ENCODE measurements at places on chromosomes 2 and 18.

- no peak for DNase-seq
Observed at GRCh38 chr2:31505111-31505510, 75.6 kb downstream of the SRD5A2 start.

GRCh38 chr2:19900931-19901441, 797 bp downstream of the TTC32 start:
- DNase-seq = no peak

GRCh38 chr2:34724107-34724506, 1125.0 kb upstream of the FAM98A start:
- DNase-seq = no peak

DNA sequence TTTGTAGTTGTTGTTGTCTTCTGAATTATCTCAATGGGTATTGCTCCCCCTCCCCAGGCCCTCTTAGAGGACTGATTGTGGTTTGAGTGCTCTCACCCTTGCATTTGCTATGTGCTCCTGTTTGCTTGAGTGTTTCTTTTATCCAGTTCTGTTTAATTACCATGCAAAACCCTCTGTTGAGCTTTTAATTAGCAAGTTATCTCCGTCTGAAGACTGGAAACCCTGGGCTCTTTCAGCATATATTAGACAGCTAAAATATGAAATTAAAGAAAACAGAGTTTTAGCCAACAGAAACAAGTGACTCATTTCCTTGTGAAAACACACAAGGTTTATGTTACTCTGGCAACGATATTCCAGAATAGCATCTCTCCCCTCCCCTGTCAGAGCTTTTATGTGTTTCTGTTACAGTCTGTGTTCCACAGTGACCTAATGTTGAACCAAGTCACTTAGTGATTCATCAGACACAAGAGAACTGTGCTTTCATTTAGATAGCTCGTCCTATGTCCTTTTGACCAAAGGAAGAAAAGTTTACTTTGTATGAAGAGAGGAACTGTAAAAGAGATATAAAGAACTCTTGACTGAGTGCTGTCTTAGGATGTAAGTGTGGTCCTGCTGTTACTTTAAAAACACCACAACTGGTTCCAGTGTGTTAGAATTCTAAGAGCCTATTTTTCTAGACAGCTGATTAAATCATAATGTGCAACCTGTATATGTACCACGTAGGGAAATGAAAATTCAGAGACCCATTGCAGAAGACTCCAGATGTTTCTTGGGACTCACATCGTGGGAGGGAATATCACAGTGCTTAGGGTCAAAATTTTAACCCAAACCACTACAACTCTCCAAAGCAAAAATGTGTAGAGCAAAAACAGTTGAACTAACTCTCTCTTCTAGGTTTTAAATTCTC, 172.8 kb upstream of the RBMS1 start:
- no peak for DNase-seq

DNA sequence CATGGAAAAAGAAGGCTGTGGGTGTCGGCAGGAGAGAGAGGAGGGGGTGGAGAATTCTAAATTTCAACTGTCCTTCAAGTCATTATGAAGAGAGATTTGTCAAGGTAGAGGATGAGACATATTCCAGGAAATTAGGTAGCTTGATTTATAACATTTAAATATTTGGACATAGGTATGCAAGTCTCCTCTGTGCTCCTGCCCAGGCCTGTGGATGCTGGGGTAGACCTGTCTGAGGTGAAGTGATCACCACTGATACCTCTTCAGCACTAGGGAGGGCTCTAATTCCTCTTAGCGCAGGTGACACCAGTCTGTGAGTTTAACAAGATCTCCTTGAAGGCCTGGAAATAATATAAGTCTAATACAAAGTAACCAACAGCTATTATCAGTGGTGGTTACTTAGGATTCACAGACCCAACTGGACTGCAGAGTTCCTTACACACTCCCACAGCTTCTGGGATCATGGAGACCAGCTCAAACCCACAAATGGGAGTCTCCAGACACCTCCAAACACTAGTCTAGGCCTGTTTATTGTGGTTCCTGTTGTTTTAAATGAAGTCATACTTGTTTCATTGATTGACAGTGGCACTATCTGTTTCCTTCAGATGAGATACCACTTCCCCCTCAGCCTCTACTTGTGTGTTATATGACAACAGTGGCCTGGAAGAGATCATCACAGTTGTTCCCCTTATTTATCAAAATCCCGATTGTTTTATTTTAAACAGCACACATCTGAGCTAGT, 104.1 kb upstream of the ITPRID2 start:
- DNase-seq = no peak

GRCh38 chr2:70132244-70133126, 45.2 kb downstream of the PCBP1 start:
- DNase-seq = no peak

- no peak for DNase-seq
Observed at GRCh38 chr2:58032764-58033080, 13.9 kb upstream of the VRK2 start.

DNA sequence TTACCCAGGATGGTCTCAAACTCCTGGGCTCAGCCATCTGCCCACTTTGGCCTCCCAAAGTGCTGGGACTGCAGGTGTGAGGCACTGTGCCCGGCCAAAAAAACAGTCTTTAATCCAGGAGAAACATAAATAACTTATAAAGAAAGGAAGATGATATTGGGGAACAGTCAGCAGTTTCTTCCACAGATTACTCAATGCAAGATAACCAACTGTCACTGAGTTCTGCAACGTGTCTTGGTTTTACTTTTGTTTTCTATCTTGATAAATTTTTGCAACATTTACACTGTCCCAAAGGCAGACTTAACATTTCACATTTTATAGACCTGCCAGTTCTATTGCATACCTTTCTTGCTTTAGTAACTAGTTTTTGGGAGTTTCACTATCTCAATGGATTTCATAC, 71.1 kb downstream of the ANKRD44 start:
- DNase-seq = no peak

- no peak for DNase-seq
Observed at GRCh38 chr2:60534052-60534685, 19.3 kb downstream of the BCL11A start.

DNA sequence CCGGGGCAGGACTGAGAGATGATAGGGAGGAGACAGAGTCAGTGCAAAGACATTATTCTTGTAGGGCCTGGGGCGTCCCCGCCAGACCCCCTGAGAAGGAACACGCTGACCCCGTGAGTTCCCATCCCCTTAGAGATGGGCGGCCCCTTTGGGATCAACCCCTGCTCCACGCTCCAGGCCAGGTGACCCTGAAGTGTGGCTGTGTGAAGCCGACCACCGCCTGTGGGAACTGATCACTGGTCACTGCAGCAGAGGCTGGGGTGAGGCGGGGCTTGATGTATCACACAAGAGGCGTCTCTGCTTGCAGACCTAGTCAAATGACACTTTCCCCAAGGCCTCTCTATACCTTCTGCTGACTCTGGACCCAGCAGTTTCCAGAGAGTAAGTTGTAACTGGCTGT, 157.4 kb upstream of the TWIST2 start:
- no peak for DNase-seq

DNA sequence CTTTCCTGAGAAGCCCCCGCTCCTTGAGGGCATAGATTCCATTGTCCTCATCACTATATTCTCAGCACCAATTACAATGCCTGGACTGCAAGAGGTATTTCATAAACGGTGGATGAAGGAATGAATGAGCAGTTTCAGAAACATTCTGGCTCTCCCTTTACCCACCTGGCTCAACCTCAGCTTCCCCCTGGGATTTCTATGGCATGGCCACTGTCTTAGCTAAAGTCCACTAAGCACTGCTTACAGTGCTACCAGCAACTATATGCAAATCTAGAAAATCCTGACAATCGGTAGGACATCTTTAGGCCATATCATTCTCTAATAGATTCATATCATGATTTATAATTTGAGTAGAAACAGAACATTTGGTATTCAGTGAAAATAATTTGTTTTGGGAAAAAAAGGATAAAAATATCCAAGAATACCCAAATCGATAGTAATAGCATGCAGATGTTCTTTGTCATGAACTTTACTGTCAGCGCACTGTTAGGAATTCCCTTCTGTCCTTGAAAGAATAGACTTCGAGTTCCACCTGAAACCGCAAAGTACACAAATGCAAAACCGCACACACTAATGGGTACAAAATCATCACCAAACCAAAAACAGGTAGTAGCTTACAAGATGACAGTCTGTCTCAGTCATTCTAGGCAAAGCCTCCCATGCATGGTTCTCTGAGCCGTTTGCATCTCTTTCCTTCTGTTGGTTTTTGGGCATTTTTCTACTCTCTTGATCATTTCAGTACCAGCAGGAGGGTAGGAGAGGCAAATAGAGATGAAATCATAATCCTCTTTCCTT, 303.6 kb upstream of the ID2 start:
- DNase-seq = no peak

GRCh38 chr2:20113004-20113796, 61.8 kb upstream of the LAPTM4A start:
- DNase-seq = no peak

DNA sequence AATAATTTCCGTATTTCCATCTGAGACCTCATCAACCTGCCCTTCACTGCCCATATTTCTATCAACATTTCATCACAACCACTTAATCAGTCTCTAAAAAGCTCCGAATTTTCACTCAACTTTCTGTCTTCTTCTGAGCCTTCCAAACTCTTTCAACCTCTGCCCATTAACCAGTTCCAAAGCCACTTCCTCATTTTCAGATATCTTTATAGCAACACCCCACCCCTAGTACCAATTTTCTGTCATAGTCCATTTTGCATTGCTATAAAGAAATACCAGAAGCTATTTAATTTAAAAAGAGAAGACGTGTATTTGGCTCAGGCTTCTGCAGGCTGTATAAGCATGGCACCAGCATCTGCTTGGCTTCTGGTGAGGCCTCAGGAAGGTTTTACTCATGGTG, 107.0 kb downstream of the PTGR3 start:
- DNase-seq = no peak

DNA sequence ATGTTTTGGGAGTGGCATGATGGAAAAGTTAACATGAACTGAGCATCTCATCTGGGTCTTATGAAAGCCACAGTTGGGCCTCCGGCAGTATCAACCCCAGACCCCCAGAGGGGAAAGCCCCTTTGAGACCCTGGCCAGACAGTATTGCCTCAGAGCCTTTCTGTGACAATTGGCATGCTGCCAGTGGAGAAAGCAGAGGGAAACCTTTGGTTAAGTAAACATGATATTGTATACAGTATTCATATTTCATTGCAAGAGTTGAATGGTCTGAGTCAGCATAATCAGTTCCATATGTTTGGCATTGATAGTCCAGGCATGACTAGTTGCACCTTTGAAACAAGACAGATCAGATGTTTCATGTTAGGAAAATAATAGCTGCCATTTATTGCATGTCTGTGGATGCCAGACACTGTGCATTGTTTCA, 20.0 kb downstream of the MERTK start:
- DNase-seq = peak; percentile 70

DNA sequence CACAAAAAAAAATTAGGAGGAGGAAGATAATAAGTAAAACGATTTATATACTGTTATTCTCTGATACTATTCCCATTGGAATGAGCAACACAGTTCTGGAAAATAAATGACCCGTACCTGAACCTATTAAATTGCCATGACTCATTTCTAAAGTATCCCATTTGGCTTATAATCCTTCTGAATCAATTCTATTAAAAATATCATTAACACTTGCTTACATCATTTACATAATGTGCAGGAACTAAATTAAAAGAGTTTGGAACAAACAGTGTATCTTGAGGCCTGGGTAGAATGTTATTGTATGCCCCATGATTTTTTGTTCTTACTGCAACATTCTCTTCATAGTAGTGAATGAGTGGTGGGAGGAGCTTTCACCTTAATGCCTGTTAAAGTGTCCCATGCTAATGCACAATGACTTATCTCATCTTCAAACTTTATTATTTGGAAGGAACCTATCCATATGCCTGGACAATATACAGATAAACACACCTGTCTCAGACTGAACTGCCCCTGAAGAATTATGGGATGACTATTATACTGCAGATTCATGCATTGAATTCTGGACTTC, 549.9 kb upstream of the ACVR2A start:
- DNase-seq = no peak

DNA sequence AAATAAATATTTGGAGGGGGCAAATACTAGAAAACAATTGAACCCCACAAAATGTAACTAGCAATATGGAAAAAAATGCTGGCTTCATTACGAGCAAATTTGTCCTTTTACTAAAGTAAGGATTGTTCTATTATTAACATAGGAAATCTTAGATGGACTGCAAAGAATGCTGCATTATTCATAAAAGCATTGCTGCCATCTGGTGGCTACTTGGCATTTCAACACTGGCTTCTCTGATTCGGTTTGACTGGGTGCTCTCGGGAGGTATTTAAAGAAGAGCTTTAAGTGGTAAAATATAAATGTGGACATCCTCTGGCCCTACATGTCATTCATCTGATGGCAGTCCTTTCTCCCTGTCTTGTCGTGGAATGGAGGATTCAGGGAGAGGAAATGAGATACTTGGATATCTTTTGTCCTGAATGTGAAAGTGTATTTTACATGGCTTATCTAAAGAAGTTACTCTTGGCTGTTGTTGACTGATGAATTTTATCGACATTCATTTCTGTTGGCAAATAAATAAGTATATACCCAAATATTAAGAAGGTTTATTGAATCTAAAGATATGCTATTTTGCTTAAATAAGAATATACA, 130.2 kb downstream of the ARHGAP15 start:
- peak; percentile 46 for DNase-seq

- no peak for DNase-seq
Observed at GRCh38 chr2:127783101-127783500, 27.9 kb downstream of the WDR33 start.

- DNase-seq = no peak
Observed at GRCh38 chr18:52200921-52201663, 138.9 kb upstream of the DCC start.

GRCh38 chr18:77114415-77115191, 18.0 kb downstream of the MBP start:
- DNase-seq = no peak

DNA sequence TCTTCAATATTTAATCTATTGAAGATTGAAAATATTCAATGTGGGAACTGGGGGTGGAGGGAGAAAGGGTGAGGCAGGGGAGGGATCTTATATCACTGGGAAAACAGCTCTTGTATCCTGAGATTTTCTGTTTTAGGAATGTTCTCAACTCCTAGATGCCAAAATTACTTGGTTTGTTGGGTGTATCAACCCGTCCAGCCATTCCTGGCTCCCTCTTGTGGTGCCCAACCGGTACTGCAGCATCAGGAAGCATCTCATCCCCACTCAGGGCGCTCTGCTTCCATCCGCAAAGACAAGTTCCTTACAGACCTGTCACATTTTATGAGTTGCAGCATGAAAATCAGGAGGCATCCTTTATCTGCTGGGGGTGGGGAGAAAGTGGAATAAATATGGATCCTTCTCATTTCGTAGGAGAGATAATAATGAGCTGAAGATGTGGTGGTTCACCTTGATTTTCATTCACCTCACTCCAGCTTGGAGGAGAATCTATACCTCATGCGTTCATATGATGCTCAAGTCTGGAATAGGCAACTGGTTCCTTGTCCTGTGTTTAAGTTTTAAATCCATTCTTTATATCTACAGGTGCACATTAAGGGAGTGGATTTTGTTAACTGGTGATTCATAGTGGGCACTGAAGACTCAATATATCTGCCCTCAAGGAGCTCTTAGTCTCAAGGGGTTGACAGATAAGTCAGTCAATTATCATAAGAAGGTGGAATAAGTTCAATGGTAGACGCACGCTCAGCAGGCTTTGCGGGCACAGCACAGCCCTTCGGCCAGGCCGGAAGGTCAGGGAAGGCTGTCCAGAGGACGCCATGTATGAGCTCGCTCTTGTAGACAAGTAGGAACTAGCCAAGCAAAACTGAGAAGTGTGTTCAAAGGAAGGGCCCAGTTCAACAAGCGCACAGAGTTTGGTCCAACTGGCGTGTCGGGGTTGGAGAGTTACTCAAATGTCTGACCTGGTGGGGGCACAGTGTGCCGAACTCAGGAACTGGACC, 127.3 kb downstream of the RNF144A start:
- peak; percentile 60 for DNase-seq

All from BE2C (cell line).